ENCODE measurements at places on chromosomes 12 and 14.

GRCh38 chr14:93346926-93347721, at the start of gene COX8C:
Gene COX8C, plus strand, starts transcription at chr14:93347182. Its CDS starts 87 bp downstream, at chr14:93347269.
- DNase-seq: no peak

GRCh38 chr14:40859055-40859454, 747.6 kb upstream of the LRFN5 start:
- DNase-seq: no peak

DNA sequence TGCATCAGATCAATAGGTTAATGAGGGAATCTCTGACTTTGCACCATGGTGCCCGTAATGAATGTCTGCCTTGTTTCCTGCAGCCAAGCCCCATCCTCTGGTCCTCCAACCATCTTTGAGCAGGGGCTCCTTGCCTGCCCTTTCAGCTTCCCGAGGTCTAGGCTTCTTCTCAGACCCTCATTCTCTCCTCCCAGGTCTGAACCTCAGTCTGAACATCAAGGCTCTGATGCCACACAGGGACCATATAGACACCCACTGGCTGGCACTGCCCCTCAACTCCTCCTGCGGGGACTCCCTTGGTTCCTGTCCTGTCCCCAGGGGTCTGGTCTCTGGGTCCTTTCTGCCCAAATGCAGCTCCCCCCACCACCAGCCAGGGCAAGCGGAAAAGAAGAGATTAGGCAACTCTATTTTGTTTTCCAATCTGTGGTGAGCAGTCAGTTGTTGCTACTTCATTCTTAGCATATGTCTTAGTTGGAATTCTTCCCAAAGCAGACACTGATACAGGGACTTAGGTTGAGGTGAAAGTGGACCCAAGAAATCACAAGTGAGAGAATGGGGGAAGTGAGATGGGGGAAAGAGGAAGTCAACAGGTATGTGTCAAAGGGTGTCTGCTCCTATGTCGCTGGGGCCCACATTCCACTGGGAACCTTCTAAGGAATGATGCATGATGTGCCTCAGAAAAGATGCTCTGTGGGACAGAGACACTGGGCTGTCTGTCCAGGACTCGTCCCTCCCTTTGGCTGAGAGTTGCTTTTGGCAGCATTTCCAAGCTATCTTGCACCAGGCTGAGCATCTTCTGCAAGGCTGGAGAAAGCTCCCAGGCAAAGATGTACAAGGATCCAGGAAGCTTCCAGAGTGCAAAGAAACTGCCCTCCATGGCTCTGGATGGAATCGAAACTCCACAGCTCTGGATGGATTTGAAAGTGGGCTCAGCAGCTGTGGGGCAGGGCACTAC, 1096.5 kb upstream of the TMEM132C start:
- no peak for DNase-seq

DNA sequence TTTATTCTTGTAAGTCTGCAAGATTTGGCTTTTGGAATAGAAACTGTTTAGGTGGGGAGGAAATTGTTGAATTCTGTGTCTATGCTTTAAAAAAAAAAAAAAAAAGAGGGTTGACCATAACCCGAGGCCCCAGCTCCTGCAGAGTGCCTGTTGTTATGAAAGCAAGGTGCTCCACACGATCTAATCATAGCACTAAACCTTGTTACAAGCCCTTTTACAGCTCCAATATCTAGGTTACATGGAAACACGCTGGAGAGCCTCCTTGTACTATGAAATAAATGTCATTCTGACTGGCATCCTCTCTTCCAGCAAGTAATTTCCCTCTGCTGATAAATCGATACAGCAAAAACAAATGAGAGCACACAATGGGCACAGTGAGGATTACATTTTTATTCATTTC, 303.1 kb upstream of the SOX5 start:
- no peak for DNase-seq

GRCh38 chr12:10065241-10065640, 33.5 kb downstream of the CLEC1A start:
- DNase-seq: no peak

- no peak for DNase-seq
Observed at GRCh38 chr12:26239122-26239851, 43.9 kb downstream of the SSPN start.

GRCh38 chr12:45655743-45656142, 73.8 kb upstream of the ARID2 start:
- no peak for DNase-seq

DNA sequence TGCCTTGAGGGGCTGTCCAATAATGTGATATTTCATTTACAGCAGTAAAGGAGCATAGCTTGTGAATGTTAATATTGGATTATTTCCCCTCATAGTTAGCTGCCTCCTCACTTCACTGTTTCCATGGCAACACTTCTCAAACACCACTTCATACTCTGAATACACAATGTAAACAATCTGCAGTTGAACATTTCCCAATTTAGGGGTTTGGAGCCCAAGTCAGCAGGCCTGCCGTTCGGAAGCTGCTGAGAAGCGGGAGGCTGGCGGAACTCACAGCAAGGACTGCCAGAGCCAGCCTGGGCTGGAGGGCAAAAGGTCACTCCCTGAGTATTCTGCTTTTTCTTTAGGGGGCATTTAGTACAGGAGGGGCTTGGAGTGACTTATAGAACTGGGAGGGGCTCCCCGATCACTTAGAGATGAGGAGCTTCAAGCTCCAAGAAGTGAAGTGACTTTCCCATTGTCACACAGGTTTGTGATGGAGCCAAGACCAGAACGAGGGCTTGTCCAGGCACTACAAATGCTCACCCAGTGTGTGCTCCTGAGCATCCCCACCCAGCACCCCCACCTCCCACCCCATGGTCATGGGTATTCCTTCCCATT, 12.1 kb upstream of the SLC24A4 start:
- DNase-seq: no peak
